ENCODE measurements at places on chromosomes 2 and 18.

DNA sequence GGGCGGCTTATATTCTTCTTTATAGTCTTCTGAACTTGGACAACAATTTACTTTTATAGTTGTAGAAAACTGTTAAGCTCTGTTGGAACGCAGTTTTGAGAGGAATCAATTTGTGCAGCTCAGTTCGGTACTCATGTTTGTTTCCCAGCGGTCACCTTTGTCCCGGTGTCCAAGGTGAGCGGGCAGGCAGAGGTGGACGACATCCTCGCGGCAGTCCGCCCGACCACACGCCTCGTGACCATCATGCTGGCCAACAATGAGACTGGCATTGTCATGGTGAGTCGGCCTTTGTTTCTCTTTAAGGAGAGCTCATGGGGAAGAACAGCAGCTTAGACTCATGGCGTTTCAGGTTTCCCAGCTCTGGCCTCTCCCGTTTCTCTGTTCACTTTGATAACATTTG lies 18.6 kb upstream of the ESPNL start:
- DNase-seq: no peak

GRCh38 chr18:5972298-5972697 lies 77.0 kb upstream of the TMEM200C start:
- no peak for DNase-seq

DNA sequence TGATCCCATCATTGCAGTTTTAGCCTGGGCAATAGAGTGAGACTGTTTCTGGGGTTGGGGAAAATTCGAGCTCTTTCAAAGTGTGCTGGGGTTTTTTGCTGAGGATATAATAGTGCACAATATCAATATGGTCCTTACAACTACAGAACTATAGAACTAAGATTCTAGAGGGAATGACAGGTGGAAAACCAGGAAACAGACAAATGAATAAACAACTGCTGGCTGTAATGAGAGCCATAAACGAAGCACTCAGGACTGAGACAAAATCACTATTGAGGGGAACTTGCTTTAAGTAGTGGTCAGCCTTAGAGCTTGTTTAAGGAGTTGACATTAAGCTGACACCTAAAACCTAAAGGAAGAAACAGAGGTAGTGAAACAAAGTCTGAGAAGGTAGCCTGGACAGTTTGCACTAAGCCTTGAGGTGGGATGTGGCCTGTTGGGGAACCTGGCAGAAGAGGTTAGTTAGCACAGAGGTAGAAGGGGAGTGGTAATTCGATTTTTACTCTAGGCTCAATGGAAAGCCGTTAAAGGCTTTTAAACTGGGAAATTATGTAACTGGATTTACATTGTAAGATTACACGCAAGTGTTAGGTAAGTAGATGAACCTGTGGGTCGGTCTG lies 33.8 kb downstream of the LCLAT1 start:
- no peak for DNase-seq

DNA sequence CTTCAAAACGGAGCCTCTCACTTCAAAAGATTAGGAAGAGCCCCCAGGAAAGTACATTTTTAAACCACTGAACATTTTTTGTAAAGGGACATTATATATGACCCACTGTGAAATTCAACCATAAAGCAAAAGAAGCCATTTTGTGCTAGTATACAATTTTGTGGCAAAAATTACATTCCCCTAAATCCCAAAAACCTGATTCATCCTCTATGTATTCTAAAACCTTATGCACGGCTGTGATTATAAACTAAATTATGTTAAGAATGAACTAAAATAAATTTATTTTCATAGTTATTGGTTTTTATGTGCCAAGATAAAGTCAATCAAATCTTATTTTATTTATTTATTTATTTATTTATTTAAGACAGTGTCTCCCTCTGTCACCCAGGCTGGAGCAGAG lies 48.5 kb downstream of the RTN4 start:
- DNase-seq: no peak

DNA sequence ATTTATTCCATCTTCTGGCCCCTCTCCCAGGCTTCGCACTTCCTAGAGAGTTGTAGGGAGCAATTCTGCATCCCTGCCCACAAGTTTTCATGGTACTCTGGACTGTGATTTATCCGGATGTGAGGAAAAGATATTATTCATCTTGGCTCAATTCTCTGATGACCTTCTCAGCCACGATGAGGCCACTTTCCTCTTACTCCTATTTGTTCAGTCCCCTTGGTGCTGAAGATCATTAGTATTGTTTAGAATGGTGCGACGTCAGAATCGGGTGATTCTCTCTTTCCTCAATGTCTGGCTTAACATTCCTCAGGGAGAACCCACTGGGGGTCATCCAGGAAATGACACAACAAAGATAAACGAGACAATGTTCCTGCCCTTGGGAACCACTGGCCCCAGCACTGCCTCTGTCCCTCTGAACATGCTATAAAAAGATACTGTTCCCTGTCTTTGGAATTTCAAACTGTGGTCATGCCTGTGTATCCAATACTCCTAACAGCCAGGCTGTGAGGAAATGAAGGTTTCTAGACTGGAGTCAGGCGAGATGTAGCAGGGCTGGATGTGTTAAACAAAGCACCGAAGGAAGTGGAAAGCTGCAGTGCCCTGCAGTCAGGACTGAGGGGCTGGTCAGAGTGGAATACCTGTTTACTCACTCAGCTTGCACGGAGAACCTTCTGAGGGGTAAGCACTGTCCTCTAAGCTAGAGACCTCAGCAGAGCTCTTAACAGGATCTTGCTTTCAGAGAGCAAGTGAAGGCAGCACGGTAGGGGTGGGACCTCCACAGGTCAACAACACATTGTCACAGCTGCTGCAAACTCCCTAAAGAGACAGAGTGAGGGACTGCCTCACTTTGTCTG lies 12.9 kb upstream of the GLI2 start:
- no peak for DNase-seq

GRCh38 chr18:5521000-5521399 lies 22.8 kb downstream of the EPB41L3 start:
- DNase-seq: no peak

- DNase-seq: no peak
Observed at GRCh38 chr18:38368886-38369285, 803.3 kb upstream of the CELF4 start.

- DNase-seq: no peak
Observed at GRCh38 chr2:195709901-195710806, 53.1 kb downstream of the SLC39A10 start.

GRCh38 chr2:225602205-225602604 lies 202.7 kb downstream of the NYAP2 start:
- DNase-seq: no peak
